Right ventricle myocardium superior (tissue), 1 donor: ENCODE measurements at places on chromosomes 4 and X. TPM values are rescaled to one million over a fixed set of nuclear protein-coding genes. Genes with fewer than 3 reads are reported as not detected.

Gene HTN1
- total RNA-seq: not detected

Gene FAT4
- total RNA-seq: 6.2 TPM

Gene DSPP
- total RNA-seq: not detected

Gene NLRP2B
- not detected for total RNA-seq

Gene AGA
- total RNA-seq: 9.3 TPM

Gene FGF13
- 0.43 TPM for total RNA-seq

Gene GJB1
- total RNA-seq: not detected

Gene JADE3
- total RNA-seq: 7.8 TPM

Gene MSX1
- total RNA-seq: 3.9 TPM

Gene PDZD11
- 34.6 TPM for total RNA-seq

Gene ATP8A1
- 19.3 TPM for total RNA-seq

Gene OPHN1
- 4.3 TPM for total RNA-seq

Gene LEF1
- total RNA-seq: 0.51 TPM

Gene TENM3
- 3.0 TPM for total RNA-seq

Gene SCML2
- total RNA-seq: 1.2 TPM

Gene CXCL9
- 0.32 TPM for total RNA-seq

Gene FSTL5
- total RNA-seq: not detected

Gene ELF4
- total RNA-seq: 2.0 TPM

Gene CENPI
- total RNA-seq: 0.51 TPM

Gene WFS1
- 81.7 TPM for total RNA-seq

Gene TMEM175
- total RNA-seq: 14.9 TPM

Gene TAF7L
- not detected for total RNA-seq

Gene FAM47A
- not detected for total RNA-seq

Gene PAGE4
- not detected for total RNA-seq

Gene OTUD4
- total RNA-seq: 36.2 TPM

Gene TCP11X2
- not detected for total RNA-seq

Gene SMIM43
- total RNA-seq: not detected

Gene RIPPLY1
- not detected for total RNA-seq

Gene CSN1S1
- not detected for total RNA-seq

Gene SPACA5
- not detected for total RNA-seq

Gene CAPN6
- total RNA-seq: 0.08 TPM

Gene QRFPR
- total RNA-seq: 0.78 TPM

Gene SLC39A8
- total RNA-seq: 1.6 TPM

Gene CSAG3
- total RNA-seq: not detected

Gene SHOX
- total RNA-seq: not detected
